ENCODE measurements at places on chromosomes 12 and 14.

GRCh38 chr14:100604709-100605108 is 17.5 kb upstream of the BEGAIN start:
- no peak for DNase-seq

DNA sequence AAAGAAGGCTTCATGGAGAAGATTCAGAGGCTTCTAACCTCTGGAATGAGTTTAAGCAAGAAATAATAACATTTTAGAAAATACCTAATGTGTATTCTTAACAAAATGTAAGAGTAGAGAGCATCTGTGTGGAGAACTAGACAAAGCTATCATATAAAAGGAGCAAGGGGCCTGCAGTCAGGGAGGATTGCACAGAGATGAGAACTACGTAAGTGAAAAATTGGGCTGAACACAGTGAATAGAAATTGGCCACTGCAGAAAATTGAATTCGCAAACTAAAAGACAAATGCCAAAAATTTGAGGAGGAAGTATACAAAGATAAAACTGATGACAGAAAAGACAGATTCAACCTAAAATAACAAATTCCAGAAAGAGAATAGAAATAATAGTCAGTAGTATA is 92.8 kb downstream of the TGFB3 start:
- no peak for DNase-seq

DNA sequence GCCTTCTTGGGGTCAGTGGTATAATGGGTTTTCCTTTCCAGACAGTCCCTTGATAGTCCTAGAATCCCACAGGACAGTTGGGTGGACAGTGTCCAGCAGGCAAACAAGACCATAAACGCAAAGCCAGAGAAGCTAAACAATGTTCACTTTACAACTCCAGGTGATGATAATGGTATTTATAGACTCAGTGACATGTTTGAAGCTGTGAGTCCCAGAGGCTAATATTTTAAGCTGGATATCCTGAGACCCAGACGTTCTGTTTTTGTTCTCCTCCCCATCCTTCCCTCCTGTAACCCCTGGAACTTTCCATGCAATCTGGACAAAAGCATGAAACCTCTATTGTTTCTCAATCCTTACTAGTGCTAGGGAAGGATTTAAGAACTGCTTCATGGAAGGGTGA is 121.0 kb downstream of the ZFP36L1 start:
- no peak for DNase-seq

- no peak for DNase-seq
These were observed 285.8 kb upstream of the GRIP1 start for GRCh38 chr12:66964629-66965028.

DNA sequence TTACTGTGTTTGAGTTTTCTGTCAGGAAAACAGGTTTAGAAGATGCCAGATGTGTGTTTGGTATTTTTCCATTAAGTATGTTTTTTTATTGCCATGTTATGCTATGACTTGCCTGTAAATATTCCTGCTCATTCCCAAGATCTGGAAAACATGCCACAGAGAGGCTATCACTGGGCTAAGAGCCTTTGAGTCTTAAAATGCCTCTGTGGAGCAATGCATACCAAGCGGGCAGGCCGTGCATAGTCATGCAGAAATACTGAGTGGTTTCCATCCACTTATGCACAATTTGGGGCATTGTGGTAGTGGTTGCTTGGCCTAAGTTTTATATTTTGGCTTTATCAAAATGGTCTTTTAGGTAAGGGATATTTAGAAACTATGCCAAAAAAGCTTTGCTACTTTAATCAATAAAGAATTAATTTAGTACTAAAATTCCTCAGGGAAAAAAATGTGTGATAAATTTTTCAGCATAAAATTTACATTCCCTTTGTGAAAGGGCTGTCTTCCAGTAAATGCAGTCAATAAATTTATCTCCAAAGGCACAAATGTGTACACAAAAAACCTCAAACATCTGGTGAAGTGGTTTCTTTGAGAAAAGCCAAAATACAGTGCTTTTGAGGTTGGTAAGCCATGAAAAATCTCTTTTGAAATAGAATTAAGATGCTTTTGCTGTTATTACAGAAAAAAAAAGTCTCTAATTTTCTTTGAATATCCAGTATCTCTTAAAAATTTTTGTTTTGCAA is 341.3 kb upstream of the FBXO33 start:
- no peak for DNase-seq

GRCh38 chr14:34119107-34119858 is 168.4 kb upstream of the EGLN3 start:
- no peak for DNase-seq

- no peak for DNase-seq
These were observed 107.7 kb upstream of the LRFN5 start for GRCh38 chr14:41498959-41499358.

DNA sequence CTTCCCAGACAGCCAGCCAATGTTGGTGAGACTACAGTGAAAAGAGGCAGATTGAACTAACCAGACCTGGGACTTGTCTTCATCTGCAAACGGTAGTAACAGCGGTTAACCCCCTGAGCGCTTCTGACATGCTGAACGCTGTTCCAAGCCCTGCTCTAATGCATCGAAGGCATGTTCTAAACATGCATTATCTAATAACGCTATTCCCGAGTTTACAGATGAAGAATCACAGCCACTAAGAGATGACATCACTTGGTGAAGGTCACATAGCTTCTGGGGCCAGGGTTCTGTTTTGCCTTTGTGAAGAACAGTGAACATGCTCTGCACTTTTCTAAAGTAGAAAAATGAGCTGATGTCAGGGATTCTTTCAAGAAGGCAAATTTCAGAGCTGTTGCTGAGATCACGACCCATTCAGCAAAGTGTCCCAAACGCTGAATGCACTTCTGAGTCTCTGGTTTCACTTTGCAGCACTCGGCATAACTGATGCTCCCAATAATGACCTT is 56.0 kb downstream of the FOS start:
- no peak for DNase-seq

DNA sequence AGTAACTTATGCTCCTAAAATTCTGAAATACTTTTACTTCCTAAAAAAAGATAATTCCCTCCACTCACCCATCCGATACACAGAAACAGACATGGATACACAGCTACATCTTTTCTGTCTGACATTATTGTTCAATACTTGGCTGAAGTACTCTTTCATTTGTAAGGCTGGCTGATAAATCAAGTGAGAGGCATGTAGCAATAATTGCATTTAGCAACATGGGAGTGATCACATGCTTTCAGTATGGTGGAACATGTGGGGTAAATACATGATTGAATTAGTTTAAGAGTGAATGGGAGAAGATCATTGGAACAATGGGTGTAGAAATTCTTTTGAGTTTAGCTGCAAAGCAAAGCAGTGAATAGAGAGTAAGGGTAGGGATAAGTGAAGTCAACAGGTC is 25.6 kb downstream of the PTPRQ start:
- no peak for DNase-seq

DNA sequence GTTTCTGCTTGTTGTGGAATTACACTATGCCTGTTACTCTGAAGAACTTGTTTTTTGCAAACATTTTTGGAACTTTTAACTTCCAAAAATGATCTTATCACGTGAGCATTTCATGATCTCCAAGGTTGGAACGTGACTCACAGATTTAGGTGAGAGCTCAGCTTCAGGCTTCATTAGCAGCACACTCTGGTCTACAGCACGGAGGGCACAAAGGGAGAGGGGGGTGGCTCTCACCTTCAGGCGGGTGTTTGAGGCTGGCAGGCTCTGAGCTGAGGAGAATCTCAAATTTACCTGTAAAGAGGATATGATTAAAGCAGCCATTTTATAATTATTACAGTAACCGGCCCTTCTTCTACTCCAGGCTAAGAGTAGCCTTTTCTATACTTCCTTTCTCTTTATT is 45.3 kb upstream of the PZP start:
- no peak for DNase-seq

- DNase-seq, result no peak
These were observed 161.3 kb upstream of the CAND1 start for GRCh38 chr12:67107751-67108269.

GRCh38 chr14:104171895-104172294 is 33.5 kb downstream of the KIF26A start:
- no peak for DNase-seq

DNA sequence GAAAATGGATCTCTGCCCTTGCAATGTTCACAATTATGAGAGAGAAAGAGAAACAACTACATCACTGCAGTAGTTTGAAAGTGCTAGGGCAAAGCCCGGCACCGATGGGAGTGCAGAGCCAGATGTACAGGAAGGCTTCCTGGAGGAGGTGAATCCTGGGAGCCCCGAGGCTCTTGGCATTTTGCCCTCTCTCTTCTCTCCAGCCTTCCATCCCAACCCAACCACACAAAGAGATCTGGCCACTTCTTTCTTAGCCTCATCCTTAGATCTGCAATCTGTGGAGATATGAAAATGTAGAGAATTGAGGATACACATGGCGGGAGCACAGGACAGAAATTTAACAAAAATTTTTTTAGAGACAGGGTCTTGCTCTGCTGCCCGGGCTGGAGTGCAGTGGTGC is 3.3 kb upstream of the PAPLN start:
- no peak for DNase-seq

DNA sequence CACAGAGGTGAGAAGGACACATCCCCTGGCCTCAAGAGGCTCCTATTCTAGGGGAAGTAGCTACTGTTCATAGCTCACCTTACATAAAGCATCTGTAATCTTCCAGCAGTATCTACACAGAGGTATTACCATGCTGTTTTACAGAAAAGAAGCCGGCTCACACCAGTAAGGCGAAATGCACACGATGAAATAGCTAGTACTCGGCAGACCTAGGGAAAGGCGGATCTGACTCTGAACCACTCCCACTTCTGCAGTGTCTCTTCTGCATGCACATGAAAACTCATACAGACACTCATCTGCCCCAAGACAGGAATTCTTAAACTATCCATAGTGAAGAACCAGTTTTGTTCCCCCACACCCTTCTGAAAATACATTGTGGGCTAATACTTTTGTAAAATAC is 73.6 kb downstream of the IQSEC3 start:
- DNase-seq, result no peak

GRCh38 chr12:59010941-59011340 is 90.6 kb upstream of the LRIG3 start:
- no peak for DNase-seq

GRCh38 chr12:40635141-40635731 is 57.0 kb upstream of the CNTN1 start:
- no peak for DNase-seq

- DNase-seq, result no peak
These were observed 53.0 kb downstream of the PEX5 start for GRCh38 chr12:7242176-7243101.

- no peak for DNase-seq
These were observed 48.4 kb upstream of the SYT10 start for GRCh38 chr12:33488036-33488435.

- DNase-seq, result no peak
These were observed 360.4 kb upstream of the GARIN6 start for GRCh38 chr12:99287136-99287535.

- no peak for DNase-seq
These were observed 227.5 kb downstream of the GXYLT1 start for GRCh38 chr12:41917181-41917580.

GRCh38 chr14:35398071-35398584 is 6.4 kb downstream of the NFKBIA start:
- no peak for DNase-seq

GRCh38 chr14:103499709-103500108 is 22.9 kb downstream of the CKB start:
- DNase-seq, result no peak

DNA sequence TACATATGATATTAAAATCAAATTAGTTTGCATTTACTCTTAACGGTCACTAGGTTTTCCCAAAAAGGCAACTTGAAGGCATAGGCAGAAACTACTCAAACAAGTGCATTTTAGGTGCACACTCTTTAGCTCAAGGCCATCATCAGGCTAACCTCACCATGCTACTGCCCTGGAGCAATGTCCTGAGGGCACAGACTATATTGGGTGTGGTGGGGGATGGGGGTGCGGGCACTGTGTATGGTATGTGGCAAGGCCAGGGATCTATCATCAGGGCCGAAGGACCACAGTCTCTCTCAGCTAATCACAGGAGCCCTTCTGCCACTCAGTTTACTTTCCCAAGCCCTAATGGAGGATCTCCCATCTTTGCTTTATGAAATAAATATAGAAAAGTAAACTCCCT is 51.9 kb downstream of the SH2B3 start:
- DNase-seq, result no peak

DNA sequence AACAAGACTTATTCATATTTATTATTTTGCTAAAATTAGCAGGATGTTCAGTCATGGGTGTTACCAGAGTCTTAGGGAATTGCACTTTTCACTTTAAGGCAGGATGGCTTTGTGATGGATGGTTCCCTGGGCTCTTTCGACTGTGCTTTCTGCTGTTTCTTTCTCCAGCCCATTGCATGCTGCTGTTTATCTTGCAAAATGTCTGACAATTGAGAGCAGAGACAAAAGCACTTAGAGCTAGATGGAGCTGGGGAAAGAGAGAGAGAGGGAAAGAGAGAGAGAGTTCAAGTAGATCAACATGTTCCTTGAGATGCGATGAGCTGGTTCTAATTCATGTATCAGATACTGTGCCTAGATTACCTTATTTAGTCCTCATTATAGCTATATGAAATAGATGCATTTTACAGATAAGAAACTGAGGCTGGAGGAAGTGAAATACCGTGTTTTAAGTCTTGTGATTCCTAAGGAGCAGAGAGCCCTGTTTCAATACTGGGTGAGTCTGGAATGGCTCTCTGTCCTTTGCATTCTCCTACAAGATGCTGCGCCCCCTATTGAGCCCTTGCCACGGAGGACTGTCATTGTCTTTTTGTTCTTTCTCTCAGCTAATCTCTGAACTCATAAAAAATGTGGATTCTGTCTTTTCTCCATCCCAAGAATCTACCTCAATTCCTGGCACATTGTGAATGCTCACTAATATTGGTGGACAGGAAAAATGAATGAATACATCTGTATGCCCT is 227.9 kb downstream of the ALG10B start:
- DNase-seq, result no peak

DNA sequence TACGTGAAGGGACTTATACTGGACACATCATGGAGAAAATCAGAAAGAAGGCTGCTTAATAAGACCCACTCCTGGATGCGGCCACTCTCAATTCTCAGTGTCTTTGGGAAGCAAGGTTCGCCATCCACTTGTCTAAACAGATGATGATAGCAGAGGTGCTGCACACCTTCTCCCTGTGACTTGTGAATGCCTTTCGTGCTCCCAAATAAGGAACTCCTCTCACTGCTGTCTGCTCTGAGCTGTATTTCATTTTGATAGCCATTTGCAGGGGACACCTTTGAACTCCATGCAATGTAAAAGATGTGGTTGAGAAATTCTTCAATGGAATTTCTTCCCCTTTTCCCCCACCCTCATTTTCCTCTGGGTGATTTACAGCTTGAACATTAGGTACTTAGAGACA is 11.6 kb downstream of the RMST start:
- DNase-seq, result no peak

GRCh38 chr12:29035112-29035511 is 114.0 kb upstream of the FAR2 start:
- DNase-seq, result no peak

All from AG04450 (cell line).